HepG2 (cell line): ENCODE measurements at places on chromosomes 12 and 14.

GRCh38 chr14:81449576-81449975 lies 49.5 kb upstream of the STON2 start:
- no peak for DNase-seq

GRCh38 chr14:74913986-74914573 lies 9.0 kb downstream of the RPS6KL1 start:
- peak; percentile 62 for DNase-seq

- DNase-seq = no peak
These were observed 819.7 kb downstream of the TMEM121 start for GRCh38 chr14:106346084-106346483.

DNA sequence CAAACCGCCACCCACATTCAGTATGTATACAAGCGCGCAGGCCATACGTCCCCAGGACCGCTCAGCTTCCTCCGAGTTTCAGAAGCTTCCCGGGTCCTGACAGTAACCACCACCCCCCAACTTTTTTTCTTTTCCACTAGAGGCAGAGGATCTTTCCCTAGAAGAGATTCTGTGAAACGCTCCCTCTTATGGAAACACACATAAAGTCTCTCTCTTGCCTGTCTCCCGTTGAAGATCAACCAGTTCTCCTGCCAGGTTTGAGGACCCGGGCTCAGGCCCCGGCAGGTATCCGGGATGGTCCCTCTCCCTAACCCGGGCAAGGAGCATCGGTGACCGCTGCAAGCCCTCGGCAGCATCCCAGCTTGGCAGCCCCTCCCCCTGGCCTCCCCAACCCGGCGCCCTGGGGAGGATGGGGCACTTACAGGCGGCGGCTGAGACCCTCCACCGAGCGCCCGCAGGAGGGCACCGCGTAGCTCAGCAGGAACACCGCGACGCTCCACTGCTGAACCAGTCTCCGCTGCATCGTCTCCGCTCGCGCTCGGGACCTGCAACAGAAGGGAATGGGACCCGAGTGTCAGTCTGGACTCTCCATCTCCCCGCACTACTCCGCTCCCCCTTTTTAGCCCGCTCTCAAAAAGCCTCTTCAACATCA lies 3.4 kb downstream of the PTHLH start:
- DNase-seq = no peak

DNA sequence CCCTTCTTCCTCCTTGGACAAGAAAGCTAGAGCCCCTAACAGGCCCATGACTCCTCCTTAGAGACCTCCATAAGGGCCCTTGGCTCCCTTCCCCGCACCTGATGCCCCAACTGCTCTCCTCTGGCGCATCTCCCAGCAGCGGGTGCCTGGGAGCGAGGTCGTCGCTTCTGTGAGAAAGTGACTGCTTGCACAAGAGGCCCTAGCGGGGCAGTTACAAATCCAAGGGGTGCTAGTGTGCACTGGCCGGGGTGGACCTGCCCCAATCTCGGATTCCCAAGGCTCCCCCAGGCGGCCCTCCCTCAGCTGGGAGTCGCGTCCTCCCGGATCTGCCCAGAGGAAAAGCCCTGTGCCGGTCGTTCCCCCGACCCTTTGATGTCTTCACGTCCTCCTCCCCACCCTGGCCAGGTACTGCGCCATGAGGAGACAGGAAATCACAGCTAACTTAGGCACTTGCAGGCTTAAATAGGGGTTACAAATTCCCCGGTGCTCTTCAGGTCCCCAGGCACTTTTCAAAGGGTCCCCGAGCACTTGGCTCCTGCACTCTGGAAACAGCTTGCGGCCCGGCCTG lies 2.8 kb downstream of the NKX2-8 start:
- DNase-seq = no peak

- no peak for DNase-seq
These were observed 40.9 kb downstream of the KCTD10 start for GRCh38 chr12:109436188-109436560.

DNA sequence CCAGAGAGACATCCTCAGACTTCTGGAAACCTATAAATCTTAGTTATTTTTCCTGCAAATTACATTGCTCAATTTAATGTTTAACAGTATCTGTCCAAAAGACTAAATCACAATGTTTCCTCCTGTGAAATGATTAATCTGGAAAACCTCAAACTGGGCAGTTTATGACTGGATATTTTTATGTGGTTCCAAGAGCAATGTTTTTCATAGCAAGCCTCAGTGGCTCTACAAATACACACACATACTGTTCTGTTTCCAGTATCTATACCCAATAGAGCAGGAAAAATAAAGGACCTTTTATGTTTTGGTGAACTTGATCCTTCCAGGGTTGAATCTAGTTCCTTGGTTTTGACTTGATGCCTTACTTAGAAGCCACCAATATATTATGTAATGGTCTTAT lies 9.2 kb downstream of the NID2 start:
- DNase-seq = no peak

DNA sequence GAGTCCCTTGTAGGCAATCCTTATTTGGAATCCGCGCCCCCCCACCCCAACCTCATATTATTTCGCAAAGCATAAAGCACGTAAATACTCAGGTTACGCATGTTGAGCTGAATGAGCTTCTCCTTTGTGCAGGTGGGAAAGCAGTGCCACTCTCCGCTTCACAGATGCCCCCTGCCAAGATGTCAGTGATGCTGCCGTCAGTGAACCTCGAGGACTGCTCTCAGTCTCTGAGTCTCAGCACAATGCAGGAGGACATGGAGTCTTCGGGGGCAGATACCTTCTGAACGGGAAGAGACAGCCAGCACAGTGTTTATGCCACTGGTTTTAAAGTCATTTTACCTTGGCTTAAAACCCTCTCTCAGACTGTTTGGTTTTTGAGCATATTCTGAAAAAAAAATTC lies 90.1 kb upstream of the DACT1 start:
- DNase-seq = no peak

DNA sequence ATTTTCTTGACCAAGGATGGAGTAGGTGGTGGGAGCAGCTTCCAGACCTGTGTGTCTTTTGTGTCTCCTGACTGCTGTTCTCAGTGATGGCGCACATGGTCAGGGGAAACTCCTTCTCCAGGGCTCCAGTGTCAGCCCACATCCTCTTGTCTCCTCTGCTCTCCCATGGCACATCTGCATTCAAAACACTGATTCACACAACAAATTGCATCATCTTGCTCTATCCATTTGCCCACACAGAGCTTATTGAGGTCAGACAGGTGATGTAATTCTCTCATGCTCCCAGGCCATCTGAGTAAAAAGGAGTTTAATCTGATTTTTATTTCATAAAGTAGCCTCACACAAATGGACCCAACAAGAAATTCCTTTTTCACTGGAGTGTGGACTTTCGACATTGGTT lies 21.8 kb upstream of the TMEM132C start:
- DNase-seq = no peak

DNA sequence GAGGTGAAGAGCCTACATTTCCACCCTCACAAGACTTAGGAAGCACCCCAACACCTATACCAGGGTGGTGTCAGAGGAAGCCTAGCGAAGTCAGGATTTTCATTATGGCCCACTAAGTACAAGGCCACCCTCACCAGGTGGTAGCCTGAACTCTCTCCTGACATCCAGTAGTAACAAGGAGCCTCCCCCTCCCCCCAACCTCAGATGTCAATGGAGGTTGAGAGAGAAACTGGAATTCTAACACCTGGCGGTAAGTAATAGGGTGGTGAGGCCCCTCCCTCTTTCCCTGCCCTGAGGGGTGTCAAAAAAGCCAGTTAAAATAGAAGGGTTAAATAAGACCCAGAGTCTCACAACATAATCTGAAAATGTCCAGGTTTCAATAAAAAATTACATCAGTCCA lies 37.6 kb downstream of the SINHCAF start:
- DNase-seq = no peak

GRCh38 chr12:27076928-27077327 lies 5.5 kb downstream of the C12orf71 start:
- DNase-seq = no peak

DNA sequence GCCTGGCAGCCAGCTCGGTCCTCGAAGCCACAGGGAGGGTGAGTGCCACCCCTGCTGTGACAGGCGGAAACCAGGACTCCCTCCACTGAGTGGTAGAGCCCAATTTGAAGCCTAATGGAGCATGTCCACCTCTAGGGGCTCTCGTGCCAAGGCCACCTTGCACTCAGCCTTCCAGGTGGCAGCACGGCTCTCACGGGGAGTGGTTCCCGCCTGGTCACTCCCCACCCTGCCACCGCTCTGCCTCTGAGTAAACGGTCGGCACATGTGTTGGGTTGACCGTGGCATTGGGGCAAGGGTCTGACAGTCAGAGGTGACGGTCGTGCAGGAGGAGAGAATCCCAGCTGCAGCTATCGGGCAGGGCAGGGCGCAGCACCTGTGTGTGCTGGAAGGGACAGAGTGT lies 34.8 kb downstream of the IL31 start:
- DNase-seq = no peak

DNA sequence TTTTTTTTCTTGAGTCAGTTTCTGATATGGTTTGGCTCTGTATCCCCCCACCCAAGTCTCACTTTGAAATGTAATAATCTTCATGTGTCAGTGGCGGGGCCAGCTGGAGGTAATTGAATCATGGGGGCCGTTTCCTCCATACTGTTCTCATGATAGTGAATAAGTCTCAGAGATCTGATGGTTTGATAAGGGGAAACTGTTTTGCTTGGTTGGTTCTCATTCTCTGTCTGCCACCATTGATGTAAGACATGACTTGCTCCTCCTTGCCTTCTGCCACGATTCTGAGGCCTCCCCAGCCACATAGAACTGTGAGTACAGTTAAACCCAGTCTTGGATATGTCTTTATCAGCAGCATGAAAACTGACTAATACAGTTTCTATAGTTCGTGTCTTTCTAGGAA lies 42.9 kb downstream of the WNK1 start:
- no peak for DNase-seq

GRCh38 chr12:31631023-31631724 lies 28.3 kb upstream of the ETFBKMT start:
- DNase-seq = no peak

DNA sequence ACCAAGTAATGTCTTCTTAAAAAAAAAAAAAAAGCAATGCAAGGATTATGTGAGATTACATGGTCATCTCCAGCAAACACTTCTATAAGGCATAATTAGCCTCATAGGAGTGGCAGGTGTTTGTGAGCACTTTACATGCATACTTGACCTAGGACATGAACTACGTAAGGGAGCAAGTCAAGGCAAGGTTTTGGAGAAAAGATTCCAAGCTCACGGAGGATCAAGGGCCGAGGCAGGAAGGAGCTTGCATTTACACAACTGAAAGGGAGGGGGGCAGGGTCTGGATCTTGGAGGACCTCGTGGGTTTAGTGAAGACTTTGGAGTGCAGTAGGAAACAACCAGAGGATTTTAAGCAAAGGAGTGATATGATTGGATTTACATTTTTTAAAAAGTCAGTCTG lies 112.5 kb downstream of the CCER1 start:
- DNase-seq = no peak

DNA sequence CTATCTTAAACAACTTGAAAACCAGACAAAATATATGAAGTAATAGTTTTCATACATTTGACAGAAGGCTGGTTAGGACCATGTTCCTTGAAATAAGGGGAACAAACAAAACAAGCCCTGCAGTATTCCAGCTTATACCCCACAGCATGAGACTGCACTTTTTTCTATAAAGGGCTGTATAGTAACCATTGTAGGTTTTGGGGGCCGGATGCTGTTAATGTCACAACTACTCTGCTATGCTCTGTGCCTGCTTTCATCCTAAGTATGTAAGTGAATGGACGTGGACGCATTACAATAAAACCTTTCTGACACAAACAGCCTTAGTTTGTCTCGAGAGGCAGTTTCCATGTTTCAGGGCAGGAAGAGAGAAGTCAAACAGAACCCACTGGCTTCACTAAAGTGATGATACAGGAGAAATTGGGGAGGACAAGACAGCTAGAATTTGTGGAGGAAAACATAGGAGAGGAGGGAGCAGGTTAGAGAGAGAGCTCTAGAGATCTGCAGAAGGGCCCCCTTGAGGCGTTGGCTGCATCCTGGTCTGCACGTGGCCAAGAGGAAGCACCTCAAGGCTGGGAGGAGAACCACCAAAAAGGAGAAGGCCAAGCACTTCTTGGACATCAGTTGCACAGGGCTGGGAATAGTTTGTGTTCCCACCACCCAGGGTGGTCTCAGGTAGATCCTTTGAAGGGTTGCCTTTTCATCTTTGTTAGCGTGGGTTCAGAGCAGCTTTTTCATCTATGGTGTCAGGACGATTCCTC lies 63.7 kb downstream of the TRAF3 start:
- no peak for DNase-seq

GRCh38 chr12:49917788-49918173 lies 14.1 kb upstream of the FAIM2 start:
- DNase-seq = no peak

DNA sequence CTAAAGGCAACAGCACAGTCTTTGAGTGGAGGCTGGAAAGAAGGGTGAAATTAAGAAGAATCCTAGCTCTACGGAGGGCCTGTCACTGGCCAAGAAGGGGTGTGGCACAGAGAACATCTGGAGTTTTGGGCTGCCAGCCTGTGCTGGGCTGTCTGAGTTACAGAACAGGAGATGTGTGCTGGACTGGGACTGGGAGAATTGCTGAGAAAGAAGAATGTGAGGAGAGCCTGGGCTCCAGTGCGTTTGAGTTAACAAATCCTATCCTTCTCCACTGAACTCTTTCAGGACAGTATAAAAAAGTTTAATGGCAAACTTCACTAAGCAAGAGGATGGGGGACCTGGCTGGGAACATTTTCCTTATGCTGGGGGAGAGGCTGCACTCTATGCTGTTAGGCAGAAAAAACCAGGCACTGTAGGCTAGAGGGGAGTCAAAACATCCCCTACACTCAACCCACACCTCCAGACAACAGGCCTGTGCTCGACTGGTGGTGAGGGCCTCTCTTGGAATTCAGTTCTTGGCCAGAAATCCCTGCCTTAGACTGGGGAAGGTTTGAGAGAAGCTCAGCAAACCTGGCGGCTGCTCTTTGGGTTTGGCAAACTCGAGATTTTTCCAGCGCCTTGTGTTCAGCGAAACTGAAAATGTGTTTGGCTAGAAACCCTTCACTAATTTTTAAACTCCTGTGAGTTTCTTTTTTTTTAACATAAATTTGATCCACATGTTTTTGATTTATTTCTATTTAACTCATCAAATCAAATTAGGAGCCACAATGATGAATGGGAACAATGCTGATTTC lies 217.3 kb downstream of the MON2 start:
- DNase-seq = no peak

DNA sequence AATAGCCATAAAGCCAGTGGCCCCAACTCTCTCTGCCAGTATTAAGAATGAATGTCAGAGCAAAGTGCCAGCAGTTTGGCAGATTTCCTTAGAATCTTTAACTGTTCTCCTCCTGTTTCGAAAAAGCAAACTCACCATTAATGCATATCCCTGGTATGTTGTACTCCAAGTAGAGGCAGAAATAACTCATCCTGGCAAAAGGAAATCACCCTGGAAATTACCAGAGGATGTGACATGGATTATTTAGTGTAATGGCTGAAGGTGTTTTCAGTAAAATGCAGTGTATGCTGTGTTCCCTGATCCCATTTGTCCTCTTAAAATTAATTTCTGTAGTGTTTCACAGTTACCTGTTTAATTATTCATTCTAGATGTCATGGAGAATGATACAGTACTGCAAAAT lies 105.3 kb downstream of the PDZRN4 start:
- no peak for DNase-seq
